ENCODE measurements at places on chromosomes 16 and 17. TPM values are rescaled to one million over a fixed set of nuclear protein-coding genes. Genes with fewer than 3 reads are reported as not detected.

GRCh38 chr16:88460496-88461330 is 7.6 kb downstream of the ZFPM1 start:
- no peak for ATAC-seq

MRTFB gene
- total RNA-seq = 38.8 TPM

- no peak for ATAC-seq
Observed at GRCh38 chr17:48611213-48611612, 396 bp upstream of the HOXB7 start.

- no peak for ATAC-seq
Observed at GRCh38 chr16:81296631-81297030, 18.1 kb upstream of the GAN start.

- peak; percentile 80 for ATAC-seq
Observed at GRCh38 chr16:31052114-31052513, 18.8 kb downstream of the STX4 start.

All from gastroesophageal sphincter (tissue), 4 donors.